ENCODE measurements at places on chromosomes 13 and 19. TPM values are rescaled to one million over a fixed set of nuclear protein-coding genes. Genes with fewer than 3 reads are reported as not detected.

- DNase-seq, result peak; percentile 75
Observed at GRCh38 chr19:45767410-45767880, 1.6 kb downstream of the SIX5 start.

GRCh38 chr13:66312312-66313087 is 917.6 kb downstream of the PCDH9 start:
- peak; percentile 80 for DNase-seq

DNA sequence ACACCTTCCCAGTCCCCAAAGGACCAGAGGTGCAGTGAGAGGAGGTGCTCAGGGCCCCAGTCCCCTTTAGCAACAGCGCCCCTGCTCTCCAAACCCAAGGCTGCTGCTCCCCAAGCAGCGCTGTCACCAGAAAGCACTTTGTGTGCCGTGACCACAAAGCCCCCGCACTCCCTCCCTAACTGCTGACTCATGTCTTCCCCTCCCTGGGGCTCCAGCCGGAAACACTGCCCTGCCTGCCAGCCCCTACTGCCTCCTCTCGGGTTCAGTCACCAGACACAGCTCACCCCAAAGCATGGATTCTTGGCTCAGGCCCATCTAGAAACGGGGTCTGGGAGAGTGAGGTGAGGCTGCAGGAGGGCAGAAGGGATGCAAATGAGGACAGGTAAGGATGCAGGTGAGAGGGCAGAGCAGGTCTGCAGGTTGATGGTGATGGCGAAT is 4.9 kb upstream of the TNFSF14 start:
- DNase-seq, result peak; percentile 87

DNA sequence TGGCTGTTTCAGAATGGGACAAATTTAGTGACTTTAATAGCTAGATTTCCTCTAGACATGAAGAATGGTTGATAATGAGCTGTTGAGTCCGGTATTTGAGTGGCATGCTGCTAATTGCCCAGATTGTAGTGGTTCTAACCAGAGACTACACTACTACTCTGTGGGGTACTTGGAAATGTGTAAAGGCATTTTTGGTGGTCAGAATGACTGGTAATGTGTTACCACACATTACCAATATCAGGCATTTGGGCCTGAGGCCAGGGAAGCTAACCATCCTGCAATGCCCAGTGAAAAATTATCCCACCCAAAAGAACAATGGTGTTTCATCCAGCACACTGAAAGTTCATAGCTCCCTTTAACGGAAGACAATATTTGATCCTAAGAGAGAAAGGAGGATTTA is 17.5 kb upstream of the N4BP2L1 start:
- DNase-seq, result no peak

GRCh38 chr19:49116544-49116943 is 2.4 kb downstream of the LIN7B start:
- DNase-seq, result no peak

- no peak for DNase-seq
Observed at GRCh38 chr19:56671613-56671994, at the start of gene ZNF835. ZNF835 (minus strand) TSS chr19:56671757; CDS start chr19:56665198, 6,559 bp downstream.

DNA sequence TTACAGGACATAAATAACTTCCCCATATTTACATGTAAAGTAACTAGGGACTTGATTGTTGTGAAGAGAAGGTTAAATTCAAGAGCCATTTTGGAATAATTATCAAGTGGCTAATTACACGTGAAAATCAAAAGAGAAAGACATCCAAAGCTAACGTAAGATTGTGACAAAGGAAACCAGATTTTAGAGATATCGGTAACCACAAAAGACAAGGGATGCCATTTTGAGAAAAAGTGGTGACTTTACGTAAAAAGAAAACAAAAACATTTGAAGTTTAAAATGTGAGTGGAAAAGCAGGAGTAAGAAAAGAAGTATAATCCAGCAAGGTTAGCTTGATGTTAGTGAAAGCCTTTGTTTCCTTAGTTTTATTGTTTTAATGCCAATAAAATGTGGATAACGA is 10.9 kb upstream of the VWA8 start:
- DNase-seq, result no peak

- DNase-seq, result peak; percentile 82
Observed at GRCh38 chr13:107864543-107865317, 350.6 kb downstream of the LIG4 start.

GRCh38 chr13:113962386-113962785 is 11.5 kb downstream of the C13orf46 start:
- DNase-seq, result no peak

DNA sequence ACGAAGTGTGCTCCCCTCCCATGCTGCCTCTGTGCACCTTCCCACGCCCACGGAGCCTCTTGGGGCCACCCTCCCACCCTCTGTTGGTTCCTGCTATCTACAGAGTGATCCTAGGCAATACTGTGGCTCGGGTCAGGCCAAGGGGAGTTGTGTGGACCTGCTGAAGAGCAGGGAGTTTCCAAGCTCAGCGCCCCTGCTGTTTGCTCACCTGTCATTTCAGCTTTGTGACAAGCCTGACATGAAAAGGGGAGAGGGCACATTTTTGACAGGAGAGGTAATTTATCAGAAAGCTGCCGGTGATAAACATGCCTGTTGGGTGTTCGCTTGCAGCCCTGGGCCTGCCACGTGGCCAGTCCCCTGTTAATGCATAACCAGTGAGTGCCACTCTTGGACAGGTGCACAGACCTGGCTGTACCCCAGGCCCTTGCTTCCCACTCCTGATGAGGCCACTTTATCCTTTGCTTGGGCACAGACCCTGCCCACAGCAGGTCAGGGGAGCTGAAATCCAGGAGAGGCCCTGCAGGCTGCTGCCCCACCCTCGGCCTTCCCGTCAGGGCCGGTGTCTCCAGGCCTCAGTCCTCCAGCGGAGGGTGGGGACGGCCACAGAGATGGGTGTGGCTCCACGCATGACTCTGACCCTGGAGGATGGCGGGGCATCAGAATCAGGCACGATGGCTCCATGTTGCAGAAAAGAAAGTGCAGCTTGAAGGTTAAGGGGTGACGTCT is 201.5 kb upstream of the GPR12 start:
- no peak for DNase-seq

The TRPC4 gene
- 0.22 TPM for total RNA-seq

The YJEFN3 gene
- total RNA-seq, result 8.1 TPM

The HPN gene
- total RNA-seq, result not detected

The ONECUT3 gene
- 1.4 TPM for total RNA-seq

The ZNF773 gene
- 21.1 TPM for total RNA-seq

The CEACAM4 gene
- not detected for total RNA-seq

The KLK1 gene
- total RNA-seq, result not detected

The TMC4 gene
- 13.4 TPM for total RNA-seq

The ZNF729 gene
- total RNA-seq, result not detected

The PSG7 gene
- not detected for total RNA-seq

The OVOL3 gene
- not detected for total RNA-seq

Measured in PC-3 (cell line).